ENCODE measurements at places on chromosomes 6 and 20. TPM values are rescaled to one million over a fixed set of nuclear protein-coding genes. Genes with fewer than 3 reads are reported as not detected.

Gene KIF25
- total RNA-seq, result 1.2 TPM

Gene NINL
- total RNA-seq, result 32.2 TPM

Gene SIM1
- total RNA-seq, result not detected

Gene RPL7L1
- 106 TPM for total RNA-seq

Gene C6orf15
- total RNA-seq, result not detected

Gene FAM83D
- total RNA-seq, result 76.7 TPM

Gene TMEM244
- total RNA-seq, result not detected

Gene SRMS
- not detected for total RNA-seq

Gene DAAM2
- 2.1 TPM for total RNA-seq

GRCh38 chr6:160203953-160204352 is 54.7 kb downstream of the SLC22A2 start:
- DNase-seq, result no peak

GRCh38 chr20:60107621-60108390 is 149.6 kb downstream of the CDH26 start:
- DNase-seq, result no peak

GRCh38 chr20:15938847-15939246 is 634.4 kb downstream of the KIF16B start:
- no peak for DNase-seq

DNA sequence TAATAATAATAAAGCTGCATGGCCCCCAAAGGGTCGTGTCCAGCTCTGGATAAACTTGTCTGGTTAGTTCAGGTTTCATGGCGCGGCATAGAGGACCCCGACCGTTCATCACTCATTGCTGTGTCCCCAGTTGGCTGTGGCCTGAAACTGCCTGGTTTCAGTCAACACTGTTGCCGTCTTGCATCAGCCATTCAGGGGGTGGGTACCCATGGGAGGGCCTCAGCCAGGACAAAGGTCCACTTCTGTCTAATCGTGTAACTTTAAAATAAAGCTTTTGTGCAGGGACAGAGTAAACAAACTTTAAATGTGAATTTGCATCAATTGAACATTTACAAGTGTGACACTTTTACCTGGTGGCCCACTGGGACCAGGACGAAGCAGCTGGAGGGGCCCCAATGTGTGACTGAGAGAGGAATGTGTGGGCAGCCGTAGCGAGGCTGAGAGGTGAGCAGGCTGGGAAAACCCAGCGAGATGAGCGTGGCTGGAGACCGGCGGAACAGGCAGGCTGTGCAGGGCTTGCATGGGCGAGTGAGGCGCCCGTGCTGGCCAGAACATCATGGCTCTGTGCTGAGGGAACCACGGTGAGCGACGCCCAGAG is 22.3 kb upstream of the UNC93A start:
- DNase-seq, result no peak

- no peak for DNase-seq
Measured at GRCh38 chr20:23008667-23009066, 26.4 kb upstream of the SSTR4 start.

- DNase-seq, result no peak
Measured at GRCh38 chr20:60062431-60063047, 104.3 kb downstream of the CDH26 start.

DNA sequence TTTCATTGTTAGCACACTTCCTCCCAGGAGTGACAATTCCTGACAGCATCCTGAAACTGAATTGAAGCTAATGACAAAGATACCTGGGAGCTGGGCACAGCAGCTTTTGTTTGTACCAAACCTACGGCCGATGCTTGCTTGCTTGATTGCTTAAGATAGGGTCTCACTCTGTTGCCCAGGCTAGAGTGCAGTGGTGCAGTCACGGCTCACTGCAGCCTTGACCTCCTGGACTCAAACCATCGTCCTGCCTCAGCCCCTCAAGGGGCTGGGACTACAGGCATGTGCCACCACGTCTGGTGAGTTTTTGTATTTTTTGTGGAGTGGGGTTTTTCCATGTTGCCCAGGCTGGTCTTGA is 84.7 kb upstream of the SCP2D1 start:
- no peak for DNase-seq

- DNase-seq, result no peak
Measured at GRCh38 chr20:17825252-17825959, 125.6 kb downstream of the BANF2 start.

GRCh38 chr6:43734294-43734665 is 35.7 kb upstream of the VEGFA start:
- no peak for DNase-seq

- DNase-seq, result no peak
Measured at GRCh38 chr20:48198929-48199451, 413.7 kb upstream of the SULF2 start.

GRCh38 chr20:43721097-43721428 is 5.7 kb downstream of the GTSF1L start:
- no peak for DNase-seq

DNA sequence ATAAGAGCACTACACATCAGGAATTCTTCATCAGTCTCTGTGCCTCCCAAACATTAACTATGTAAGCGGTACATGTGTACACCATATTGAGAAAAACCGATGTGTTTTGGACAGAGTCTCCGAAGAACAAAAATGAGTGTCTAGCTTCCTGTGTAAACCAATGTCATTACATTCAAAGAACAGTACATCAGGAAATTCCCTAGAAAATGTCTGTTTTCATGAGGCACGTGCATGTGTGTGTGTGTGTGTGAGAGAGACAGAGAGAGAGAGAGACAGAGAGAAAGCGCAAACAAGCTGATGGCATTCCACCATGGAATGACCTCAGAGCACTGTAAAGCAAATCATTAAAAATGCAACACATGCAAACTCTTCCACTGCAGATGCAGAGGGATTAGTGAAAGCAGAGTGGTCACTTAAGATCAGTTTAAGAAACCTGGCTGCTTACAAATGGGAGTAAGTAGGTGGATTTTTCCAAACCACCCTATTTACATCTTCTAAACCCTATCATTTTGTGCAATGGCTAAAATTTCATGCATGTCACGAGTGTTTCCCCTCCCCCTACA is 133.9 kb downstream of the HIVEP2 start:
- no peak for DNase-seq

DNA sequence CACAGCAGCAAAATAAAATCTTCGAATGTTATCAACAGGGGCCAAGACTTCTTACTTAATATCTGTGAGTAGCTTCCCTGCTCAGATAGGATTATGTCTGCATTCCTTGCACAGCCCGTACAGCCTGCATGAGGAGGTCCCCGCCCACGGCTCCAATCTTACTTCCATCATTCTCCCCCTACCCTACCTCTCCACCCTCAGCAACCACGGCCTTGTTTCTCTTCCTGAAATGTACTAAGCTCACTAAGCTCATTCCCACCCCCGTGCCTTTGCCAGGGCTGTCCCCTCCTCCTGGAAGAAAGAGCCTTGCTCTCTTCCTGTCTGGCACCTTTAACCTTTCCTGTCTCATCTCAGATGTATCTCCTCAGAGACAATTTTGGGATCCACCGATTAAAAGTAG is 120.4 kb downstream of the BCAS1 start:
- DNase-seq, result no peak

All from neural progenitor cell (in vitro differentiated cells).